ENCODE measurements at places on chromosomes 5 and 9. TPM values are rescaled to one million over a fixed set of nuclear protein-coding genes. Genes with fewer than 3 reads are reported as not detected.

GRCh38 chr5:119292701-119293515, 62.9 kb upstream of the TNFAIP8 start:
- no peak for DNase-seq

GRCh38 chr5:39696672-39697398, 272.1 kb upstream of the DAB2 start:
- DNase-seq = no peak

GRCh38 chr5:173396311-173396993, 68.2 kb upstream of the STC2 start:
- peak; percentile 50 for DNase-seq

GRCh38 chr5:80355686-80356085, 35.9 kb downstream of the SPZ1 start:
- DNase-seq = no peak

DNA sequence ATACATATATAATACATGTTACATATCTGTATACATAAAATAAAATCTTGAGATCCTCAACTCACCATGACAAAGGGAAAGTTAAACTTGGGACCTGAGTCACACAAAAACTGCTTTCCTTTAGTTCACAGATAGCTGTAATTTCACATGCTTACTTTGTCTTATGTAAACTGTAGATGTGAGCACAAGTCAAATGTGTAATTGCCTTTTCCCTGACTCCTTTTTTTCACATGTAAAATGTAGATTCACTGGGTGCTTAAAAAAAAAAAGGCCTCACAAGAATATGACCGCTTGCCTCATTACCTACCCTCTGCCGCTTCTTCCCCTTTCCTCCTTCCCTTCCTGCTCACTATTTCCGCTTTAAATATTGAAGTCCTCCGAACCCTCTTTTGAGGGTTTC, 21.9 kb upstream of the FAM169A start:
- no peak for DNase-seq

DNA sequence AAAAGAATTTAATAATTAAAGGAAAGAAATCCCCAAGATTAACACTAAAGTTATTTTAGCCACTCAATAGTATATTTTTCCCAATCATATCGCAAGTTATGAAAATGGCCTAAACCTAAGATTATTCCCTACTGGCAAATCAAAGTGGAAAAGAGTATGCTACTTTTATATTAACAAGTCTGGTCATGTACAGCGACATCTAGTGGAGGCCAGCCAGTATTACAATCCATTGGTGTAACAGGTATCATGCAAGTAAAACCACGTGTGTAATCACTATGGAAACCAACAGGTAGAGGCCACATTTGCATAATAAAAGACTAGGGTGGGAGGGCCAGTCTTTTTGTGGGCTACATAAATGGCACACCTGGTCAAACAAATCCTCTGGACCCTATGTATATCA, 976.4 kb upstream of the CDH9 start:
- DNase-seq = no peak

DNA sequence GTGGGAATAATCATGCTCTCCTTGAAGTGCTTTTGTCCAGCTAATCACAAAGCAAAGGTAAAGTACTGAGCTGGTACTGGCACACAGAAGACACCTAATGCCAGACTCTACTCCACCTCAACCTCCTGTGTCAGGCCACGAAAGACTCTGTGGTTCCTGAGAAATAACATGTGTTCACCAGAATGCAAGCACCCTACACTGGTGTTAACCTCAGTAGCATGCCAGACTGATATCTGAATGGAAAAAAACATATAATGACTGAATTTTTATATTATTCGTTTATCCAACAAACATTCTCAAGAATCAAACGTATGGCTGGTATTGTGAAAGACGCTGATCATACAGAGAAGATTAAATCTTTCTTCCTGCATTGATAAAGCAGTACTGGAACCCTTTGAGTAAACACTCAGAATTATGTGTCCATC, 97.1 kb upstream of the IFNE start:
- no peak for DNase-seq

GRCh38 chr9:114166614-114167572, 11.6 kb downstream of the COL27A1 start:
- DNase-seq = no peak

- DNase-seq = no peak
These were observed 29.6 kb downstream of the IL9 start for GRCh38 chr5:135866016-135866415.

DNA sequence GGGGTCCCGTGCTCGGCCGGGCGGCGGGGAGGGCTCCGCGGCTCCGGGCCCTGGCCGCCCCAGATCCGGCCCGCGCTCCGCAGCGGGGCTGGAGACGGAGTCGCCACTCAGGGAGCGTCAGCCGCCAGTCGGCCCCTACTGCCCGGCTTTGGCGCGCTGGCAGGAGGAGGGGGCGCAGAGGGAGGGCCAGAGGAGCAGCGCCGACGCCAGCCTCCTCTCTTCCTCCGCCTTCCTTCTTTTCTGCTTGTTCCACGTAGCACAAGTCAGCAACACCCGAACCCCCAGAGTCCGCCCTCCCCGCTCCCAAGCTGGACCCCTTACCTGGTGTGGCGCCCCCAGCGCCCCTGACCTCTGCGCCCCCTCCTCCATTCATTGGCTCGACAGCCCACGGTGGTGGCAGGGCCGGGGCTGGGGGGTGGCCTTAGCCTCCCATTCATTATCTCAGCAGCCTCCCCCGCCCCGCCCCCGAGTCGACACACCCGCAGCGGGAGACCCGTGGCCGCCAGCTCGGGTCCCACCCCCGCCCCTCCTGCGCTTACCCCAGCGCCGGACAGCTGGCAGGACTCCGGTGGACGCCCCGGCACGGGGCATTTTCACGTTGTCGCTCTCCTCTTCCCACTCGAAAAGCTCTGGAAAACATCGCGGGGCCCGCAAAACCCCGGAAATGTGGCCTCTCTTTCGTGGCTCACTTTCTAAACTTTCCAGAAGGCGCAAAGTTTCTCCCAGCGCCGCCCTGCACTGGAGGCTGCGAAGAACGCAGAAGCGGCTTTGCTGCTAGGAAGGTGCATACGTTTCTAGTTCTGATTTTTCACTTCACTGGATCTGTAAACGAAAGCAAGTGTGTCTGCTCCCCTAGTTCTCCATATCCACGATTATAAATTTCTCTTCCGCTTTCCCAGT, at the start of gene LPAR1:
Gene LPAR1 (minus strand): TSS at position 140 of the 900 bp plus-strand sequence. CDS start 66,353 bp downstream, outside the sequence.
- DNase-seq = peak; percentile 71

DNA sequence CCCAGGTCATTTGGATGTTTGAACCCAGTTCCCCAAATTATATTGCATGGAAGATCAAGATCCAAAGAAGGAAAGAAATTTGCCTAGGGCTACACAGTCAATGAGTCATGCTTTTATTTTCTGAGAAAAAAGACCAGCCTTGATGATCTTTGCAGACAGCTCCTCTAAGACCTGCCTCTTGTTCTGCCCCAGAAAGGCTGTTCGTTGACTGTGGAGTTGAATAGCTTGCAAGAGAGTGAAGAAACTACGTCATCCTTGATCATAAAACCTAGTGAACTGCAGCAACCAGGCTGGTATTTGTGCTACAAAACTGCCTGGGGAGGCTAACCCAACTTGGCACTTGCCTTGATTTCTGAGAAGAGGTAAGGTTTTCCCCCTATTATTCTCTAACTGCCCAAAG, 263.9 kb downstream of the PAPPA start:
- DNase-seq = no peak

DNA sequence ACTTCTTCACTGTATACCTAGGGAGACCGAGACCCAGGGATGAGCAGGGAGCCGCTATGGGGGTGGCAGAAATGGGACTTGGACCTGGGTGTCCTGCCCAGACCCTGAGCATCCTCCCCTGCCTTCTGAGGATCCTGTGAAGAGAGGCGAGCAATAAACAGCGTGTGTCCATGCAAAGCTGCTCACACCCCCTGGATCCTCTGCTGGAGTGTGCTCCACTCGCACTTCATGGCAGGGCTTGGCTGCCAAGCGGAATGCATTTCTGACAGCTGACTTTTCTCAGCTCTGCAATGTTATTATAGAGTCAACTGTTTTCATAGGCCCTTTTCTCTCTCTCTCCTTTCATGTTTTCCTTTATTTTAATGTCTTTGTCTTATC, 31.0 kb upstream of the ALDH1B1 start:
- DNase-seq = no peak

- peak; percentile 7 for DNase-seq
These were observed 52.0 kb downstream of the EXD3 start for GRCh38 chr9:137370865-137371520.

DNA sequence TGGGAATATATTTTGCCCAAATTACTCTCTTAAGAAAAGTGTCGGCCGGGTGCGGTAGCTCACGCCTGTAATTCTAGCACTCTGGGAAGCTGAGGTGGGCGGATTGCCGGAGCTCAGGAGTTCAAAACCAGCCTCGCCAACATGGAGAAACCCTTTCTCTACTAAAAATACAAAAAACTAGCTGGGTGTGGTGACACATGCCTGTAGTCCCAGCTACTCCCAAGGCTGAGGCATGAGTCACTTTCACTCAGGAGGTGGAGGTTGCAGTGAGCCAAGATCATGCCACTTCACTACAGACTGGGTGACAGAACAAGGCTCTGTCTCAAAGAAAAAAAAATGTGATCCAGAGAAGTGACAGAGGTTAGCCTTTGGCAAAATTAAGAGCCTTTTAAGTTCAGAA, 26.4 kb upstream of the TMEM171 start:
- DNase-seq = no peak

DNA sequence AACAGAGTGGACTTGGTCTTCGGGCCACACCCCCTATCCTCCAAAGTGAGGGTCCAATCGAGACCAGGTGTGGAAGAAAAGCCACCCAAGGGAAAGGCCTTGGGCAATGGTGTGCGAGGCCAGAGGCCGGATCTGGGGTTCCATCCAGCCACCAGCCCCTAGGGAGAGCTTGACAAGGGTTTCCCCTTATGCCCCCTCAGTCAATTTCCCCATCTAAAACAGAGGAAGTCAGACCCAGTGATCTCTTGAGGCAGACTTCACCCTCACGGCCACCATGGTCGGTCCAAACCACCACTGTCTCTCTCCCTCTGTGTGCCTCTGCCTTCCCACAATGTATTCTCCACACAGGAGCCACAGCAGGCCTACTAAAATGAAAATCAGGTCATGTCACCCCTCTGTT, 82.9 kb downstream of the C5orf15 start:
- DNase-seq = no peak

DNA sequence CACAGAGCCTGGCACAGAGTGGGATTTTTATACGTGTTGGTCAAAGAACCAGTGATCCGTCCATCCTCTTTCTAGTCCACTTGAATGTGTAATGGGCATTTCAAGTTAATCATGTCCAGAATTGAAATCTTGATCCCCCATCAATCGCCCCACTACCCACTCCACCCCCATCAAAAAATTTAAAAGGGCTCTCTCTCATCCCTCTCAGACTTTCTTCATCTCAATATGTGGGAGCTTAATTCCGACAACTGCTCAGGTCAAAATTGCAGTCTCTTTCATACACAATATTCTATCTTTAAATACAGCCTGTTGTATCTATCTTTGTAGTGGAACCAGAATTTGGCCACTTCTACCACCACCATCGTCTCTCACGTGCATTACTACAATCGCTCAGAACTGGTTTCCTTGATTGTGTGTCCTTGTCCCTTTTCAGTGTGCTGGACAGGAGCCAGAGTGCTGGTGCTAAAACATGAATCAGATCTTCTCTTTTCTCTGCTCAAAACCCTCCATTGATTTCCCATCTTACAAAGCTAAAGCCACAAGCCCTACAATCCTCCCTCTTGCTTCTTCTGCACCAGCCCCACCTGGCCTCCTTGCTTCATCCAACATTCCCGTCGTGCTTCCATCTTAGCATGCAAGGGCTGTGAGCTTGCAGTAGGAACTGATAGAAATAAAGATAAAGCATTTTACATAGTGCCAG, 786 bp upstream of the KIF3A start:
- no peak for DNase-seq

DNA sequence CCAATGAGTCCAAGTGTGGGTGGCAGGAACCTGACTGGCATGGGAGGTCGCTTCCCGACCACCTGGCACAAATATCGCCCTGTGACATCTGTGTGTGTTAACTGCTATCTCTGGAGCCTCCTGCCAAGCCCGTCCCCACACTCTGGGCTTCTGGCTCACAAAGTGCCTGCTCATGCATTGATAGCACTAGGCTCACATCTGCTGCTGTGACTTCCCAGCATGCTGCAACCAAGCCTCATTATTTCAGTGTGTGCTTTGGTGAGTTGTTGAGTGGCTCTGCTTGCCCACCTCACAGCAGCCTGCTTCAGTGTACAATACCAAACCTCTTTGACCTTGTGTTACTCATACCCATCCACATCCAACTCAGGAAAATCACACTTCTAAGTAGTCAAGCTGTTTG, 139.8 kb downstream of the APBA1 start:
- DNase-seq = no peak

DNA sequence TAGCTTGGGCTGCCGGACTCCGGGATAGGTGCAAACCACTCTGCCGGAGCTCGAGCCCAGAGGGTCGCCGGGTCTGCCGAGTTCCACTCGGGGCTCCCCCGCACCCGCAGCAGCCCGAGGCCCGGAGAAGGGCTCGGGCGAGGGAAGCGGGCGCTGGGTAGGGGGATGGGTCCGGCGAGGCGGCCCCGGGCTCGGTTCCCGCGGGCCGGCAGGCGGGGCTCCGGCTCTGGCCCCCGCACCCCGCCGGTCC, 507 bp downstream of the RICTOR start:
- no peak for DNase-seq

GRCh38 chr5:148090146-148090772, 26.5 kb downstream of the SPINK5 start:
- DNase-seq = no peak

- DNase-seq = no peak
These were observed 9.9 kb upstream of the ALDOB start for GRCh38 chr9:101445353-101446029.

- no peak for DNase-seq
These were observed 152.8 kb upstream of the TAS2R1 start for GRCh38 chr5:9782826-9783560.

Gene TAF11L8
- polyA plus RNA-seq = not detected

Gene FOXD4L5
- polyA plus RNA-seq = 0.05 TPM

Gene LRRC14B
- 14.5 TPM for polyA plus RNA-seq

Gene NXNL2
- polyA plus RNA-seq = 0.05 TPM

Gene FAF2
- polyA plus RNA-seq = 20.4 TPM

Gene SPINK7
- not detected for polyA plus RNA-seq

Gene SLC4A9
- polyA plus RNA-seq = not detected

Gene CCL21
- polyA plus RNA-seq = 2.4 TPM

Gene TMEM171
- polyA plus RNA-seq = 0.48 TPM

Gene FGF10
- 1.6 TPM for polyA plus RNA-seq

Gene ADAMTS13
- 0.73 TPM for polyA plus RNA-seq

Gene MEIKIN
- not detected for polyA plus RNA-seq

Gene TAS2R1
- not detected for polyA plus RNA-seq

All from psoas muscle (tissue), 8 donors.